ENCODE measurements at places on chromosomes 13 and 19. TPM values are rescaled to one million over a fixed set of nuclear protein-coding genes. Genes with fewer than 3 reads are reported as not detected.

DNA sequence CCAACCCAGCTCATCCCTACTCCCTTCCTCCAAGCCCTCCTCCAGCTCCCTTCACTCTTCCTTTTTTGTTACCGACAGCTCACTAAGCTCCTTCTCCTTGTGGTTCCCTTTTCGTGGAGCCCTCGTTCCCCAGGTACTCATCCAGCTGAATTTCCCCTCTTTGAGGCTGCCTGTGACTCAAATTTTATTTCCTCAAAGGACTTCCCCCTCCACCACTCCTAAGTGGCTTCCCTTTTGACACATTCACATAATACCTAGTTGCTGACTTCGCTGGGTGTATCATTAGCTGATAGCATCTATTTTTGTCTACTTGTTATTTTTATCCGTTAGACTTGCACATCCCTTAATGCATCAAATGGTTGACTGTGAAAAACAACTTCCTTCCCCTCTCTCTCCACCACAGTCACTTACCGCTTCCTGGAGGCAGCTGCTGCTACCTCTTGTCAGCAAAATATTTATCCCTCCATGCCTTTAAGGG is 14.5 kb downstream of the FFAR2 start:
- no peak for DNase-seq

DNA sequence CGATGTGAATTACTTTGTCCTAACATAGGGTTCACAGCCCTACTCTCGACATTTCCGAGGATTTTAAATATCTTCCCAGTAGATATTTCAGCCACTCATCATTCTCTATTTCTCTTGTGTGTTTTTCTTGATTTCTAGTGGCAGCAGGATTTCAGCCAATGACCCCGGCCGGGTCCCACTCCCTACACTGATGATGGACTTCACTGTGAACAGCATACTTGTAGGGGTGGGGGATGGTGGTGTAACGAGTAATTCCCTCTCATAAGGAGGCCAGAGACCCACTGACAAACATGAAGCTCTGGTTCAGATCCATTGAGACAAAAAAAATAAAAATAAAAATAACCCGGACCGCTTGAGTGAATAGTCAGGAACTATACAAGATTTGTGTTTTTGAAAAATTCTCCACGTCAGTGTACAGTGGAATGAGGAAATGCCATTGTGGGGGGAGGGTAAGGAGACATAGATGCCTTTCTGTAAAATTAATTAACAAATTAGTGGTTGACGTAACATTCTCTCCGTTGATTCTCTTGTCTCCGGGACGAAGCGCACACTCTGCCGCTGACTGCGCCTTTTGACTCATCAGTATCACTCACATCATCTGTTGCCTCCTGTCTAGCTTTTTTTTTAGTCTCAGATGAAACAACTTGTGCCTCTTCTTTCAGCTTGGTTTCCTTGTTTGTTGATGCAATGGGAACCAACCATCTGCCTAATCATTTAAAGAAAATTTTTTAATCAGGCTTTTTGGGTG is 48.8 kb upstream of the IRS2 start:
- no peak for DNase-seq

DNA sequence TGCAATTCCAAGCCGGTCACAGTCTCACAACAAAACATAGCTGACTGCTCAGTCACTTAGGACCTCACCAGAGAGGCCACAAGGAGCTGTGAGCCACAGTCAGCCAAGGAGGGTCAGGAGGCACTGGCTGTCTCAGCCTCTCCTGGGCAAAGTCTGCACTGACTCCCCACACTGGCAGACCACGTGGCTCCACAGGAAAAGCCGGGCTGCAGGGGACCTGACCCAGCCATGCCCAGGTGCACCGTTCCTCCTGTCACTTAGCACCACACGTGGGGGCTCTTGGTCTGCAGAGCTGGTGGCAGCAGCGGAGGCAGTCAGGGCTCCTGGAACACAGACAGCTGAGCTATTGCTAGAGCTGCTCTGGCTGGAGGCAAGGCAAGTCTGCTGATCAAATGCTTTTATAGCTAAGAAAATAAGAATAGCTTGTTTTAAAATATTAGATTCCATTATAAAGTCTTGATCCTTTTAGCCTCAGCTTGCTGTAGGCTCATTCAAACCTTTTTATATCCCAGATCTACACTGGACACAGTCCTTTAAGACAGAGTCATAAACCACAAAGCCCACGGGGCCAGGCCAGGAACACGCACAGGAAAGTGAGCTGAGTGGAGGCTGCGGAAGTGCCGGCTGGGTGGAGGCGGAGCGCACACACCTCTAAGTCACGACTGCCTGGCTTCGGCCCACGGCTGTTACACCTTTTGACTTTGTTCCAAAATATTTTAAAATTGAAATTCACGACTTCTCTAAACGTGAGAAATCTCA is 744.1 kb downstream of the UQCRFS1 start:
- DNase-seq, result peak; percentile 77

Gene WDR88
- total RNA-seq, result not detected

DNA sequence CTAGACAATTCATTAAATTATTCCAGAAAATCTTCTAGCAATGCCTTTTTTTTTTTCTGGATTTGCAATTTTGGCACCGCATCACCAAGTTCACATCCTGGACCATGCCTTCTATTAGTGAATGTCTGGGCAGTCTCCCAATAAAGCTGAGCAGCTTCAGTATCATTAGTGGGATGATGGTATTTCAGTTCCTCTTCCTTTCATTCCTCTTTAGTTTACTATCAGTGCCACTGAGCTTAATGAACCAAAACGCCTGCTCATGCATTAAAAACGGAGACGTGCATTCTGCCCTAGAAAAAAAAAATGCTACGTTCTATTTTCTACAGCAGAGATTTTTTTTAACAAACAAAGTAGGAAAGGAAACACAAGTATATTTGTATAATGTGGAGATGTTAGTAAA is 343.0 kb downstream of the PCDH9 start:
- no peak for DNase-seq

Gene CBLC
- total RNA-seq, result 11.5 TPM

GRCh38 chr19:40387155-40387554 is 2.8 kb downstream of the HIPK4 start:
- no peak for DNase-seq

DNA sequence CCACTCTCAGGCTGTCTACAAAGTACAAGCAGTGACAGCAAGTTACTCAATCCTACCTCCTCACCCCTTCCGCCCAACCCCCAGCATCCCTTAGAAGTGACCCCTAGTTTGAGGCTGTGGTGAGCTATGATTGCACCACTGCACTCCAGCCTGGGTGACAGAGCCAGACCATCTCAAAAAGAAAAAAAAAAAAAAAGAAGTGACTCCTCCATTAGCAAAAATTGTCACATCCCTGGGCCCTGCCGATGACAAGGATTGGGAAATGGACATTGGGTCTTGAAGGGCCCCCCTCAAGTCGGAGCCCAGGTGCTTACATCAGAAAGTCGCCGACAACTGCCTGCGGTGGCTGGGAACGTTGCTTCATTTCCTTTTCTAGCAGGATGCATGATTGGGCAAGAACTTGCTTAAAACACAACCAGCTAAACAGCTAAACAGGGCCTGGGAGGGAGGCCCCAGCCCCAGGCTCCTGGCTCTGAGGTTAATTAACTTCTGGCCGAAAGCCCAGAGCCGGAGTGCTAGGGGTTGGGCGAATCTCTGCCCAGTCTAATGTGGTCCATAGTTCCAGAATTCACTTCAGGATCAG is 15.3 kb downstream of the RAB3D start:
- DNase-seq, result peak; percentile 93

Gene ZNF30
- 3.5 TPM for total RNA-seq

DNA sequence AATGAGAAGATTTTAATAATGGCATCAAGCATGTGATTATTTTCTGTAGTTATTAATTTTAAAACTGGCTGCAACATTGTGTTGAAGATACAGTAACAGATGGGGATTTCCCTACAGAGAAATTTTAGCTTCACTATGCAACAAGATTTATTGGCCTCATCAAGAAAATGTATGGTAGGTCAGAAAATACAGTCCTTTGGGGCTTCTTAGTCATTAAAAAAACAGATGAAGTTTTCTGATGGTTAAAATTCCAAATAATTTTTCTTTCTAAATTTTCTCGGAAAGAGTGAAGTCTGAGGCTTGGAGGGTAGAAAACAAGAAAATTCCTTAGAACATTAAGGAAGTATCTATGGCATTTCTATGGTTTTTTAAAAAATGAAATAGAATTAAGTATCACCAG is 1790.8 kb upstream of the PCDH20 start:
- DNase-seq, result no peak

- no peak for DNase-seq
These were observed 25.2 kb upstream of the CEACAM1 start for GRCh38 chr19:42553292-42554045.

DNA sequence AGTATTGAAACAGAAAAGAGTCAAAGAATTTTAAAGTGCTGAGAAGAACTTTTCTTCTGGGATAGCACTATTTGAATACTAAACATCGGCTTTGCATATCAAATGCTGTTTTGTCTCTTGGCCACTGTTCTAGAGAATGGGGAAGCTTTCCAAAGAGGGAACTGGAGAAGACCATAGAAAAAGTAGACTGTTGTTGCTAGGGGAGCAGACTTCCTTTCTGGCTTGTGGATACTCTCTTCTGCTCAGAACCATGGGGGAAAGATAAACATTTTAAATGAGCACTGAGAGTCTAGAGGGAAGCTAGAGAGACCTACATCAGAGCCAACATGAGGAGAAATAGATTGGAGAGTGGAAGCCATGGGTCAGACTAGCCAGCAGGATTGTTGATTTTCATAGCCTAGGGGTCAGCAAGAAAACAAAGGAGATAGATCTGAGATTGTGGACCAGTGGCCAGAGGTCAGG is 315.7 kb downstream of the KCTD12 start:
- no peak for DNase-seq

DNA sequence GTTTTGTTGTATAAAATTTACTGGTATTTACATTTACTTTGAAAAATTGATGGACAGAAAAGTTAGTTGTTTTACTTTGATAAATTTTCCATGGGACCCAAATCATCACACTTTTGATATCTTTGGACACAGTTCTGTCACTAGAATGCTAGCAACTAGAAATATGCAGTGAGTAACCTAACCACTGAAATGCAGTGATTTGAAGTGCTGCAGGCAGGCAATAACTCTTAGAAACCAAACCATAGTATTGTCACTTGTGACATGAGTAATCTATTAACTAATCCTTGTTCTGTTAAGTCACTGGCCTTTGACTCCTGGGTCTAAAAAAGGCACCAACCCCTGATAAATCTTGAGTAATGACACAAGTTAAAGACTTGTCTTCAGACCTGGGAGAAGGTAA is 620.0 kb upstream of the ATXN8OS start:
- no peak for DNase-seq

Gene CCDC70
- total RNA-seq, result not detected

DNA sequence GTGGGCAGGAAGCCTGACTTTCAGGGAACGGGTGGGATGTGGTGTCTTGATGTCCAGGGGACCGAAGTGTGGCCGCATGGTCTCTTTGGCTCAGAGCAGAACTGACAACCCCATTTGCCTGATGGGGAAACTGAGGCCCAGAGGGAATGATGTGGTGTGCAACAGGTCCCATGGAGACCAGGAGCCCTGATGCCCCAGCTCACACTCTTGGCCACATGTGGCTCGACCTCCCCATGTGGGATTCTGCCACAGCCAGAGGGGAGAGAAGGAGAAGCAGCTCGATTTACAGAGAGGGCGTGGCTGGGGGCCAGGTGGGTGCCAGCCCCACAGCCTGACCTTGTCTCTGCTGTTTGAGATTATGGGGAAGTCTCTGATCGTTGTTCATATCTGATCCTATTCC is 128.1 kb downstream of the TEX29 start:
- DNase-seq, result no peak

Gene ZNF560
- not detected for total RNA-seq

GRCh38 chr13:41652735-41653361 is 195.5 kb downstream of the RGCC start:
- no peak for DNase-seq

DNA sequence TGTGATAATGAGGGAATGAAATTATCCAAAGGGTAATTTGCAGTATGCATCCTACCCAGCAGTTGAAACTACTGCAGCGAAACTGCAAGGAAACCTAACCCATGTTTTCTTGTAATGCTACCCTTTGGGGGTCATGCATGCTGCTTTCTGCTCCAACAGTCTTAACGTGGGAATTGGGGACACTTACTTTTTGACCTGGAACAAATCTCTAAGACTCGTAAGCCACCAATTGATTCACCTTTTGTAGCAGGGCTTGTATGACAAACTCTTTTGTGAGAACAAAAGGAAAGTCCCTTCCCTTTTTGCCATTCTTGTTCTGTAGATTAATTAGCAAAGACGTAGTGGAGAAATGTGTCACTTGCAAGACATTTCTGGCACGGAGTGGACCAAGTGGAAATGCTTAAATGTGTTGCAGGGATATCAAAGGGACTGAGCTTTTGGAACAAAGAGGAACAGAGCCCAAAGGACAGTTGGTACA is 27.4 kb downstream of the LRCH1 start:
- peak; percentile 62 for DNase-seq

DNA sequence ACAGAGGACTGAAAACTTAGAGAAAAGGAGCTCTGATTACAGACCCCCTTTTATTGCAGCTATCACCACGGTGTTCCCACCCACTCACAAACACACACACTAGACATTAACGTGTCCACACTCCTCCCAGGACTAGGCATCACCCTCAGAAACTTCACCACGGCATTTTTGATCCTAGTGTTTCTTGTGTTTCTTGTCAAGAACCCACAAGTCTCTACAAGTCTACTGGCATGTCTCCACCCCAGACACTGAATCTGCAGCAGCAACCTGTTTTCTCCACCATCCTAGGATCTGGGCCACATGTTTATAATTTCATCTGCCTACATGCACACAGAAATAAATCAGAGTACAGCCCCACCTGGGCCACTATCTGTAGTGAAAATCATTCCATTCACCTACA is 4.3 kb downstream of the ZNF486 start:
- no peak for DNase-seq

Gene CEACAM7
- total RNA-seq, result 0.16 TPM

DNA sequence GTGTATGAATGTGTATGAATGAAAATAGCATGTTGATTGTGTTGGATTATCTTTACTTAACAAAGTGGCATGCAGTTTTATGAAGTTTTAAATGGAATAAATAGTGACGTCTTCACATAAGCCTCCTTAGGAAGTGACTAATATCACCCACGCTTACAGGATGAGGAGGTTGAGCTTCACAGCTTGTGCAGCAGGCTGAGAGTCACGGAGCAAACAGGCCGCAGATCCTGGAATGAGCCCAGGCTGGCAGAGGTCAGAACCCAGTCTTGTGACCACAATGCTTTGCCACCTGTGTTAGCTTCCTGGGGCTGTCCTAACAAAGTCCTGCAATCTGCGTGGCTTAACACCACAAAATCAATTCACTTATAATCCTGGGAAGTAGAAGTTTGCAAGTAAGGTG is 20.8 kb downstream of the LAIR2 start:
- DNase-seq, result no peak

- no peak for DNase-seq
These were observed 2.4 kb upstream of the TEKTIP1 start for GRCh38 chr19:3536429-3537100.
